ENCODE measurements at places on chromosomes 2 and 18.
A peak's percentile ranks its signal among the peaks of the same experiment; 100 is the strongest.

DNA sequence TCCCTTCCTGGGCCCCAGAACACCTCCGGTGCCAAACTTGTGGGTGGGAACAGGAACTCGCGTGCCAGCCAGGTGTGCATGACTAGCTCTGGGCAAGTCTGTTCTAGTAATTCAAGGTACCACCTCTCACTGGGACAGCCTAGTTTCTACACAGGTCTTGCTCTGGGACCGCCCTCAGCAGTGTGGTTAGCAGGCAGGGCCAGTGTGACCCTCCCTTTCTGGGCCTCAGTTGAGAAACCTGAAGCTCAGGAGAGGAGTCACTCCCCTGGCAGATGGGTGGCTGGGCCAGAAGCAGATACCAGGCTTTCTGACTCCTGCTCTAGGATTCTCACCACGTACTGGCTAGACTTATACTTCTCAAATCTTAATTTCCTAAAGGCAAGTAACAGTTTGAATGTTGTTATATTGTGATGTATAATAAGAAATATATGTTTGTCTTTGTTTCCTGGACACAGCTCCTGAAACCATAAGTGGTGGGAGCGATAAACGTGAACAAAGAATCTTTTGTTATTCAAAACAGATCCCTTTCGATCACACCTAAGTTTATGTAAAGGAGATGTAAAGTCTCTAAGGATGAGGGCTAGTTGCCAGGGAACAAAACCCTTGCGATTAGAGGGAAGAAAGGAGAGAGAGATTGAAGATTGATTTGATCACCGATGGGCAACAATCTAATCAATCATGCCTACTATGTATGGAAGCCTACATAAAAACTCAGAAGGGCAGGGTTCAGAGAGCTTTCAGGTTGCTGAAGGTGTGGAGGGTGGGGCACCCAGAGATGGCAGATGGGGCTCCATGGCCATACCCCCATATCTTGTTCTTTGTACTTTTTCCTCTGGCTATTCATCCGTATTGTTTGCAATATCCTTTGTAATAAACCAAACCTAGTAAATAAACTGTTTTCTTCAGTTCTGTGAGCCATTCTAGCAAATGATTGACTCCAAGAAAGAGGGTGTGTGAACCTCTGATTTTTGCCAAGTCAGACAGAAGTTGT is 952 bp upstream of the UGT1A6 start:
- no peak for DNase-seq

DNA sequence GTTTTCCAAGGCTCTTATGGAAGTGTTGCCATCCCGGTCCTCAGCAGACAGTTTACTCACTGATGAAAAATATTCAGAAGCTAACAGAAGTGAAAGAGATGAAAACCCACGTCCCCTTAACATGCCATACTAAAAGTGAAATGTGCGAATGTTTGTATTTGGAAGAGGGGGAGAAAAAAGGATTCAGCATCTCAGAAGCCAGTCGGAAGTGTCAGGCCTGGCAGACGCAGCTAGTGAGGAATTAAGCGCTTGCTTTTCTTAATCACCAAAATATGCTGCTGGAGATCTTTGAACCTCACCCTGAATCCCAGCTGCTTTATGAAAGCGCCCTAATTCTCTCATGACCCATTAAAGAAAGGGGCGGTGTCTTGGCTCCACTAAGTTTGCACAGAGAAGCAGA is 653.7 kb downstream of the DCDC2C start:
- no peak for DNase-seq

GRCh38 chr2:147843391-147843863 is 1.4 kb upstream of the ACVR2A start:
- DNase-seq: no peak

DNA sequence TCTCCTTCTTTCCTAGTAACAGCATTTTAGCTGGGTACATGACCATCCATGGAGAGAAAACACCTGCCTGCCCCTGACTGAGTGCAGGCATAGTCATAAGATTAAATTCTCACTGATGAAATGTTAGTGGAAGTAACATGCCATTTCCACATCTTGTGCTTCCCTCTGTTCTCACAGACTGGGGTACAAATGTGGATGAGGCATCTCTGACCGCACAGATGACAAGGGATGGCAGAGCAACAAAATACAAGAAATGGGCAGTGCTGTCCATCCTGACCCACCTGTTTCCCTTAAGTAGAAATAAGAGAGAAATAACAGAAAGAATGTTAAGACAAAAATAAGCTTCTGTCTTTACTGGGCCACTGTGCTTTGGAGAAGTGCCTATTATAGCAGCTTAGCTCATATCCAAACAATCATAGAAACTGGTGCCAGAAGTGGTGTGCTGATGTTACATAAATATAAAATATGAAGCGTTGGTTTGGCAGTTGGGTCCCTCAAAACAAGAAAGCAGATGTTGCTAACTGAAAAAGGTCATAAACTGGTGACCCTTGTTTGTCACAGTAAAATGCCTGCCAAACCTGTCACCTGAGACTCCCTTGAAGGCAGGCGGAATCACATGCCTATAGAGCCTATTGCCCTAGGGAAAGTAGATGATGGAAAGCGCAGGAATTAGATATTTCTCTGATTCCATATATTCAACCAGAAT is 72.4 kb upstream of the CCDC150 start:
- no peak for DNase-seq

GRCh38 chr18:58850786-58851469 is 13.7 kb upstream of the ZNF532 start:
- DNase-seq: no peak

DNA sequence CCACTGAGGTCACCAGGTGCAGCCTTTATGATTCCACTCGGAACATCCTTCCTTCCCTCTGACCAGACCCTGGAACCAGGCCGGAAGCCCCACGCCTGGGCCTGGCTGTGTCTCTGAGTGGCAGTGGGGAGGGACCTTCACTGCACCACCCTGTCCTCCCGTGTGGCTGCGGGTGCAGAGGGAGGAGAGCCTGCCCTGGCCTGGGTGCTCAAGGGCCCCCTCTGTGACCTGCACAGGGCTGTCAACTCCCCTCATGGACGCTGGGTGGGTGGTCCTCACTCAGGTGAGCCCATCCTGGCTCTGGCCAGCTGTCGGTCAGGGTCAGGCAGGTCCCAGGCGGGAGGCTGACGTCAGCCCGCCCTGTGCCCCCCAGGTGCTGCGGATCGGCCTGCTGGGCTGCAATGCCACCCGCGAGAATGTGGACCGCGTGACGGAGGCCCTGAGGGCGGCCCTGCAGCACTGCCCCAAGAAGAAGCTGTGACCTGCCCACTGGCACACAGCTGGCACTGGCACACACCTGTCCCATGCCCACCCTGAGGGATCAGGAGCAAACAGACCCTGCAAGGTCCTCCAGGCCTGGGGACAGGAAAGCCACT is 9.8 kb downstream of the AGXT start:
- no peak for DNase-seq

DNA sequence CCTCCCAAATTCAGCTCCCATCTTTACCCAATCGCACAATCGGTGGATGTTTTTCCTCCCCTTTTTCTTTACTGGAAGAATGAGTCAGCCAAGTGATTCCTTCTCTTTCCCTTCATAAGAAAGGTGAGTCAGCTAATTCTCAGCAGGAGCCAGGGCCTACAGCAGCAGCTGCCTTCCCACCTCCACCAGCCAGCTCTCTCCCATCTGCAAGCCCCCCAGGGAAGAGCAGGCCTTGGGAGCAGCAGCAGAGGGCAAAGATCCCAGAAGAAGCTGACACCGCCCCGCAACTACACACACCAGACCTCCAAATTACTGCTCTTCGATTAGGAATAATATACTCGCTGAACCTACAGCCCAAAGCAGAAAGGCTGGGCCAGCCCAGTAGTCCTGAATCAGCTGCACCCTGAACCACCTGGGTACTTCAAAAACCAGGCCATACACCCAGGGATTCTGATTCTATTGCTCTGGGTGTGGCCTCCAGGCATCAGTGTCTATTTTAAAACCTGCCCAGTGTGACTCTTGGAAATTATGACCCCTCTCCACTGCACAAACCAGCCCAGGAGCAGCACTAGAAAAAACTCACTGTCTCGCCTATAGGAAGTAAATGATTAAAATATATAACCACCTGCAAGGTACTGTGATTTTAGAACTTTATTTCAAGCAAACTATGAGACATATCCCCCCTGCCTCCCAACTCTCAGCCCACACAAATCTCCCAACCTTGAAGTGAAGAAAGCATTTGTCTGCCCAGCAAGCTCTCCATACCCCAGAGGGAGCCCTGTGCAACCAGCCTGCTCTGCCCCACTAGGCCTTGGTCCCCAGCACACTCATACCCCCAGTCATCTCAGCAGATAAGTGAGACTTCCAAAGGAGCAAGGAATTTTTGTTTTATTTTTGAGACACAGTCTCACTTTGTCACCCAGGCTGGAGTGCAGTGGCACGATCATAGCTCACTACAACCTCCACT is 7.3 kb downstream of the SFXN5 start:
- no peak for DNase-seq

GRCh38 chr2:33106115-33106514 is 159.4 kb downstream of the LTBP1 start:
- no peak for DNase-seq

DNA sequence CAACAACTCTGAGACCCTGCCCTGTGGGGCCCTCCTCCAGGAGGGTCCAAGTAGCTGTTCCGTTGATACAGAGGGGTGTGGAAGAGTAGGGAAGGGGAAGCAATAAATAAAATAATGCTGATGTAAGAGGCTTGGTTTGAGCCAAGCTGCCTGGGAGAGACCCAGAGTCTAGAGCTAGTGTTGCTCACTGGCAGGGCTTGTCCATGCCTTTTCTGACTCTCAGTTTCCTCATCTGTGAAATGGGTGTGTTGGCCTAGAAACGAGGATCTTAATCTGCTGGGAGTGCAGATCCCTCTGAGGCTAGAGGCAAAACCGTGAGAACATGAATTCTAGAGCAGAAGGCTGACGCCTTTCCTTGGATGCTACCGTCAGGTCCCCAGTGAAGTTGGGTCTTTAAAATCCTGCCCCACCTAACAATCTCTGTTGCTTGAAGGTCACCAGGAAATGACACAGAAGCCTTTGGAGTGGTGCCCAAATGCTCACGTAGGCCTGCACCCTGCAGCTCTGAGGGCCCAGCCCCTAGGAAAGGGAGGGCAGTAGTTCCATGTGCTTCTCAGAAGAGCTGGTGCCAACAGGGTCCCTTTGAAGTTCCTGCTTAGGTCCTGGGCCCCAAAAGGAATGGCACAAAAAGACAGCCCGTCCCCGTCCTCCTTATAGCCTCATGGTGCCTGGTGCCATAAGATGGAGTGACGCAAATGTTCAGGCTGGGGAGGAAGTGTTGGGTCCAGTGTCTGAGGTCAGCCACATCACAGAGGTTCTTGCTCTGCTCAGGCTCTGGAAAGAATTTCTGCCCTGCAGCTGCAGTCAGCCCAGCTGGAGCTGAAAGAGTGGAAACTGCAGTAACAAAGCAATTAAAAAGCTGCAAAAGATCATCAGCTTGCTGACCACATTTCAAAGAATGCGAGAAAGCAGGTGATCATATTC is 73.2 kb upstream of the SMAD2 start:
- DNase-seq: peak; percentile 31
